OCI-LY7 (cell line): ENCODE measurements at places on chromosomes 7 and 10.

- DNase-seq: no peak
Measured at GRCh38 chr7:38292442-38292841, 19.0 kb upstream of the TARP start.

DNA sequence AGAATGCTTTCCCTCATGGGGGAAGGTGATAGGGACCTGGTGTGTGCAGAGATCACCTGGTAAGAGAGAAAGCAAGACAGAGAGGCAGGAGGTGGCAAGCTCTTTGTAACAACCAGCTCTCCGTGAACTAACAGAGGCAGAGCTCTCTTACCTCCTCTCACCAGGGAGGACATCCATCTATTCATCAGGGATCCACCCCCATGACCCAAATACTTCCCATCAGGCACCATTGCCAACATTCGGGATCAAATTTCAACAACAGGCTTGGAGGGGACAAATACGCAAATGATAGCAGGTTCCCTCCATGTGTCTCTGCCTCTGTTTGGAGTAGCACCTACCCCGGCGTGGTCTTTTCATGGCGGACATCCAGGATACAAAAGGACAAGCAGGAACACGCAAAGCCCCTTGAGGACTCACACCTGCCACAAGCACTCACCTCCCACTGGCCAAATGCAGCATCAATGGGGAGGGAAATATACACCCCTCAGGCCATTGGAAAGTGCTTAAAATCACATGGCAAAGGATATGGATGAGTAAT lies 431.2 kb upstream of the AUTS2 start:
- DNase-seq: no peak

DNA sequence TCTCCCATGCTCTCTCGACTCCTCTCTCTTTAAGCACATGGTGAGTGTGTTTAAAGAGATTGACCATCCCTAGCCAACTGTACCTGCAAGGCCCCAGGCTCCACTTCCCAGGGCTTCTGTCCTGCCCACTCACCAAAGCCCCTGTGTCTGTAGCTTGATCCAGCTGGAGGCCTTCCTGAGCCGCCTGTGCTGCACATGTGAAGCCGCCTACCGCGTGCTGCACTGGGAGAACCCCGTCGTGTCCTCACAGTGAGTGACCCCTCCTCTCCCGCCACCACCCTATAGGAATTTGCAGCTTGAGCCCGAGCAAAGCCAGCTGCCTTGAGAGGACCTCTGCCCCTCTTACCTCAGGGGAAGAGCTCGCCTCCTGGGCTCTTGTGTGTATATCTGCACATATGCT lies 11.2 kb downstream of the ZFYVE27 start:
- DNase-seq: no peak

DNA sequence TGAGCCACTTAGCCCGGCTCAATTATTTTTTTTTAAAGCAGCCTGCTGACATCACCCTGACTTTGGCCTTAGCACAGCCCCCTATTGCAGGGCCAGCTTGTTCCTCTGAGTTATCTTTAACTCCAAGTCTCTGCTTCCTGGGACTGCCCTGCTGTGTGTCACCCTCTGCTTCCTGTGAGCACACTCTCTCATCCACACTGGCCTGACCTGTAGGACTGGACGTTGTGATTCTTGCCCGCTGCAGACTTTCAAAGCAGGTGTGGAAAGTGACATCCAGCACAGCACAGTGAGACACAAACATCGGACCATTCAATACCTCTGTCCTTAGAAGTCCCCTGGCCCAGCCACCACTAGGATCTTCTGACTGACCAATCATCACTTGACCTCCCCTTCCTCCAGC lies 26.4 kb upstream of the HSPA12A start:
- no peak for DNase-seq

- DNase-seq: peak; percentile 74
Measured at GRCh38 chr10:44316187-44316921, 68.5 kb downstream of the CXCL12 start.

- no peak for DNase-seq
Measured at GRCh38 chr7:155988416-155988815, 176.2 kb upstream of the SHH start.

GRCh38 chr7:30453921-30454320 lies 24.7 kb downstream of the NOD1 start:
- DNase-seq: no peak

DNA sequence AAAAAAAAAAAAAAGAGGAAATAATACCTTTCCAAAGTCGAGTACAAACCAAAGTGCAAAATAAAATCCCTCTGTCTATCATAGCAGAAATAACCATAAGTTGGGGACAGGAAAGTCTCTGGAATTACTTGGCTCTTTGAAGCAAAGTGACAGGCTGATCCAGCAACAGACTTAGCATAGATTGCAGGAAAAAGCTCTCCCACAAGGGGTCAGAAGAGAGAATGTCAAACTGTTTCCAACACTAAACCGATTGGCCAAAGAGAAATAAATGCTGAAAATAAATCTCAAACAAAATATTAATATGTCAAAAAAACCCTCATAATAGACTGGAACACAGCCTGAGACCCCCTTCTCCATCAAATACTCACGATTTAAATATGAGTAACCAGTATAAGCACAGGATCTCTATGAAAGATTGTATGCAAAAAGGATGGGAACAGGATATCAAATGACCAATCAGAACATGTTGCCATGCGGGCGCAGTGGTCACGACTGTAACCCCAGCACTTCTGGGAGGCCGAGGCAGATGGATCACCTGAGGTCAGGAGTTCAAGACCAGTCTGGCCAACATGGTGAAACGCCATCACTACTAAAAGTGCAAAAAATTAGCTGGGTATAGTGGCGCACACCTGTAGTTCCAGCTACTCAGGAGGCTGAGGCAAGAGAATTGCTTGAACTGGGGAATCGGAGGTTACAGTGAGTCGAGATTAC lies 1000.7 kb upstream of the LRRN3 start:
- peak; percentile 1 for DNase-seq

- DNase-seq: no peak
Measured at GRCh38 chr7:96246919-96247318, 75.0 kb downstream of the SLC25A13 start.

DNA sequence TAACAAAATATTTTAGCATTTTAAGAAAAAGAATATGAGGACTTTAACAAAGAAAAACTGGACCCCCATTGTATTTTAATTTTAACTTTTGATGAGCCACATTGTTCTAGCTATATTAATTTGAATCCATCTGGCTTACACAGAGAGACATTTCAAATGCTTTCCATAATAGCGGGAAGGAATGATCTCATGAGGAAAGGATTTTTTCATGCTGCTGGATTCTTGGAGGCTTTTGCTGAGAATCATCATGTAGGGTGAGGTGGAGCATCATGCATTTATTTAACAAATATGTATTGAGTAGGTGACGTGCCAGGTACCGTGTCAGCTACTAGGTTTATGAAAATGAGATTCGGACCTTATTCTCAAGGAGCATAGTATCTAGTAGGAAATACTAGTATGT lies 1006.3 kb downstream of the SORCS1 start:
- DNase-seq: no peak

DNA sequence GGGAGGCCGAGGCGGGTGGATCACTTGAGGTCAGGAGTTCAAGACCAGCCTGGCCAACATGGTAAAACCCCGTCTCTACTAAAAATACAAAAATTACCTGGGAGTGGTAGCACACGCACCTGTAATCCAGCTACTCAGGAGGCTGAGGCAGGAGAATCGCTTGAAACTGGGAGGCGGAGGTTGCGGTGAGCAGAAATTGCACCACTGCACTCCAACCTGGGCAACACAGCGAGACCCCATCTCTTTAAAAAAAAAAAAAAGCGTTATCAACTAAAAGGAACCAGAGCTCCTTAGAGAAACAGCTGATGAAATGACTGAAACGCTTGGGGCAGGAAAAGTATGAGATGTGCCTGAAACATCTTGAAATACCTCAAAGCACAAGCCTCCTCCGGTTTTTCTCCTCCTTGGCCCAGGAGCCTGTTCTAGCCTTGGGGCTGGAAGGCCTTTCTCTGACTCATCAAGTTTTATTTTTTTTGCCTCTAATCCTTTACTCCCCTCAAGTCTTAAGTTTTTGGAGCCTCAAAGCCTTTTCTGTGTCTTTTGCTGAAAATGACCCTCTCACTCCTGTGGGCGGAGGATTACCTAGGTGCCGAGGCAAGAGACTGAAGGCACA lies 2.6 kb upstream of the METTL27 start:
- no peak for DNase-seq

GRCh38 chr10:14409247-14409646 lies 78.5 kb upstream of the FRMD4A start:
- DNase-seq: no peak

DNA sequence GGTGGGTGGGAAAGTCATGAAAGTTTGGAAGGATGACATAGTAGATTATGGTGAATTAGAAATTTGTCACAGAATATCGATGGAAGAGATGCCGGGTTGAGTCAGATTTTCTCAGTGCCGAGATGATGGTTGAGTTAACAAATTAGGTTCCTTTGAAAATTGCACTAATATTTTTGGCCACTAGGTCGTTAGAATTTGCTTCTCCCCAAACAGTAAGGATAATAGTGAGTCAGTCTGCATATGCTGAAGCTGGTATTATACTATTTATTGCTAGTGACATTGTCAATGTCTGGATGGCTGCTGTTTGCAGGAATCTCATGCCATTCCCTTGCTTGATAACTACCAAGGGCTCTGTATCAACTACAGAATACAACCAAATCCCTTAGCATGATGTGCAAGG lies 37.7 kb upstream of the MINDY3 start:
- peak; percentile 18 for DNase-seq
